ENCODE measurements at places on chromosomes 7 and 10.

- DNase-seq = no peak
These were observed 111.9 kb downstream of the TCERG1L start for GRCh38 chr10:131199646-131200045.

DNA sequence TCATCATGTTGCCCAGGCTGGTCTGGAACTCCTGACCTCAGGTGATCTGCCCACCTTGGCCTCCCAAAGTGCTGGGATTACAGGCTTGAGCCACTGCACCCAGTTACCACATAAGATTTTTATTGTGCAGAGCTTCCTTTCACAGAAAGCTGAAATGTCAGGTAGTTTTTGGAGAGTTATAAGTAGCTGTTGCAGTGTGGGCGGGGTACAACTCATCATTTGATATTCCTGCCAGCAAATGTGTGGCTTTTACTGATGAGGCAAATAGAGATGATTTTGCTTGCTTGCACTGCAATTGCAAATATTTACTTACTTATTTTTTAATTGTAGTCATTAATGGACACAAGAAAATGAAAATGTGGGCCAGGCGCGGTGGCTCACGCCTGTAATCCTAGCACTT lies 32.4 kb downstream of the NKX2-3 start:
- no peak for DNase-seq

DNA sequence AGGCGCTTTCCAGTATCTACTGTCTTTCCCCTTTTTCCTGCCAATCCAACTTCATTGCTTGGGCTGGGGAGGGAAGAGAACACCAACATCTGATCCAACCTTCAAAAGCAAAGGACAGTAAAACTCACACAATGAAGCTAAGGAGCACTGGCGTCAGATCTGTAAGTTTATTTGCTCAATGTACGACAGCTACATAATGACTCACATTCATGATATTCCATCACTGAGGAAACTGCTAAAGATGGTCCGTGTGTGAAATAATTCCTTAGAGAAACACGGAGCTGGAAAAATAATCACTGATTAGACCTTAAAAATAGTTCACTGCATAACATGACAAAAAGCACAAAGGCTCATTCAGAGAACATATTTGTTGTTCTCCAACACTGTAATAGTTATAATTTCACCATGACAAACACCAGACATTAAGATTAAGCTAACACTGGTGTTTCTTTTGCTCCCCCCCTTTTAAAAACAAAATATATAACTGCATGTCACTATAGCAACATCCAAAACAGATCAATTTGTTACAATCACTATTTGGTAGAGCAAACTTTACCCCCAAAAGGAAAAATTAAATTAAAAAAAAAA lies 24.3 kb downstream of the HSPB1 start:
- DNase-seq = no peak

DNA sequence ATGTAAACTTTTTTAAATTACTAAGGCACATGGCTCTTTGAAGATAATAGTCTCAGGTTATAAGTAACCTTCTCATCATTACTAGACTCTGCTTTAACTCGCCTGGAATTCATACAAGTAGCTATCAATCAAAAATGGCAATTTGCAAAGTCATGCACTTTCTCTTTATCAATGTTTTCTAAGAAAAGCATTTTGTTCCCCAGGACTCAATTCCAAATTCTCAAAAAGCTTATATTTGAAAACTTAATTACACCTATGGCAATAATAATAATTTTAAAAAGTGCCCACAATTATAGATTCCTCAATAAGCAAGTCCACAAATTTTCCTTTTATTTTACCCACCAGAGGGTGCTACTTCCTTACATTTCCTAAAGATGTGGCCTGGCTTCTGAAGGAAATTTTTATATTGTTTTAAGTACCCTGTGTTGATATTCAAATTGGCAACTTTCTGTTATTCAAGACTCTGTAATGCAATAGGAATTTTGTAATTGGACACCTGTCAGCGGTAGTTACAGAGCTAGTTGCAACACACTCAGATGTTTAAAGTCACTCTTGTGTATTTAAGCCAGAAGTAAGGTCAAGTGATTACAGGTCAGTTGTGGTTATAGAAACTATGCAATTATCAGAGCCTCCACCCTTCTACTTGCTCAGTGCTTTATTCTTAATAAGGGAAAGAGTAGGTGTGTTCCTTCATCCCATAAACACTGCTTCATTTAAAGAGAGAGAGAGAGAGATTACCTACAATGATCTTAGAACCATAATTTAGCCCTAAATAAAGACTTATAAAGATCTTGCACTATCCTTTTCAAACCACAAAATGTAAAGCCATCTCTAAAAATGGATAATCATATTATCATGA lies 47.1 kb upstream of the HYAL4 start:
- DNase-seq = peak; percentile 41

DNA sequence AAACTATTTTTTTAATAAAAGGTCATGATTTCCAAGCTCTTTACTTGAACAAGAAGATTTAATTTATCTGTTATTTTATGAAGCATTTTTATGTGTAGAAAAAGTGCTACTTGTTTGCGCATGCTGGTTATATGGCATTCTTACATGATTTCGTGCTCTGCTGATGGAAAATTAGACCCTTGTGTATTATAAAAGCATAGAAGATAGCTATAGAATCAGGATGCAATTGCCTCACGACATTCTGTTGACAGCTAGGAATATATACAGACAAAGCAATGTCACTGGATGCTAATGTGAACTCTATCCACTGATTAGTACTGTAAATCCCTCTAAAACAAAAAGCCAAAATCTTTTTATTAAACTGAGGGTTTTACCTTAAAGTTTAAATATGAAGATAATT lies 255.9 kb downstream of the MDFIC start:
- DNase-seq = no peak

All from suppressor macrophage (primary cell).